ENCODE measurements at places on chromosomes 7 and 10.

DNA sequence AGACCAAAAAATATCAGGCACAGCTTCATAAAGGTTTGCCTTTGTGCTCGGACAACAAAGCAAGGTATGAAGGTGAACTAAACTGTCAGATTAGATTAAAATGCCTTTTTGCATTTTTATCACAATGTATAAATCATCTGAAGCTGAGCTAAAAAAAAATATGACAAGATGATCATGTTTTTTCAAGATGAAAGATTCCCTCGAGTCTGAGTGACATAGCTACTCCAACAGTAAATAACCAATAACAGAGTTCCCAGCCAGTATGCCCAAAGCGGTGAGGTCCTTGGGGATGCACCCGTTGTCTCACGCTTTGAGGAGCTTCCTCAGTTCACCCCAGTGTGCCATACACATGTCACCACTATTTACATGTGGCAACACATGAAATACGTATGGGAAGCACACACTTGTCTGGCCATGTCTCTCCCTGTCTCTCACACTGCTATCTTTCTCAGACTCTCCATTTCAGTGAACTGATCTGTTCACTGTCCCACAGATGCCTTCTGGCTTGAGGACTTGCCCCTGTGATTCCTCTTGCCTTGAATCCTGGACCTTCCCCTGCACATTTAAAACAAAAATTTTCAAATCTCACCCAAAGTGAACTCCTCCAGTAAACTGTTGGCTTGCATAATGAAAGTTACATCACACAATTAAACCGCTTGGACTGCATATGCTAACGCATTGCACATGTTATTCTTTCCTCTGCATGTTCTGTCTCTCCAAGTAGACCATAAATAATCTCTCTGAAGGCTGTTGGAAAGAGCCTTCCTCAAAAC lies 2.6 kb upstream of the PIK3CG start:
- peak; percentile 33 for DNase-seq

DNA sequence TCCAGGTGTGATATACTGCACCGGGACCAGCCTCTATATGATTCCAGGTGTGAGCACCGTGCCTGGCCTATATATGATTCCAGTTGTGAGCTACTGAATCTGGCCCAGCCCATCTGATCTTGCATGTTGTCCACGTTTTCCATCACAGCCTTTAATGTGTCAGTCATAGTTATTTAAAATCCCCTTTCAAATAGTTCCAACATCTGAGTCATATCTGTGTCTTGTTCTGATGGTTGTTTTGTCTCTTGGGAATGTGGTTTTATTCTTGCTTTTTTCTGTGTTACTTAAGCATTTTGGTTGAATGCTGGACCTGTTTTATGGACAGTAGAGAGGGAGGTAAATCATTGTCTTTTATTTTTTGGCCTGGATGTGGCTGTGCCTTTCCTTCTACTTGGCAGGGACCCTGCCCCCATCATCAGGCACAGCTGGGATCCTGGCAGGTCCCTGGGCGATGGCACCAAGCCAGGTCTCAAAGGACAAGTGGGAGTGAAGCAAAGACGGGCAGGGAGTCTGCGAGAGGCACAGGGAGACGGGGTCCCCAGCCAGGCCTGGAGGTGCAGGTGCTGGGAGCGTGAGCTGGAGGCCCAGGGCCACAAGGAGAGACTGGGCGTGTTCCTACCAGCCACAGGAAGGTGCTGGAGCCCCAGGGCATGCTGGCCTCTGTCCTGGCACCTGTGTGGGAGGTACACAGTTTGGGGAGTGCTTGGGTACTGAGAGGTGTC lies 94.7 kb downstream of the DYNC2I1 start:
- DNase-seq: no peak

DNA sequence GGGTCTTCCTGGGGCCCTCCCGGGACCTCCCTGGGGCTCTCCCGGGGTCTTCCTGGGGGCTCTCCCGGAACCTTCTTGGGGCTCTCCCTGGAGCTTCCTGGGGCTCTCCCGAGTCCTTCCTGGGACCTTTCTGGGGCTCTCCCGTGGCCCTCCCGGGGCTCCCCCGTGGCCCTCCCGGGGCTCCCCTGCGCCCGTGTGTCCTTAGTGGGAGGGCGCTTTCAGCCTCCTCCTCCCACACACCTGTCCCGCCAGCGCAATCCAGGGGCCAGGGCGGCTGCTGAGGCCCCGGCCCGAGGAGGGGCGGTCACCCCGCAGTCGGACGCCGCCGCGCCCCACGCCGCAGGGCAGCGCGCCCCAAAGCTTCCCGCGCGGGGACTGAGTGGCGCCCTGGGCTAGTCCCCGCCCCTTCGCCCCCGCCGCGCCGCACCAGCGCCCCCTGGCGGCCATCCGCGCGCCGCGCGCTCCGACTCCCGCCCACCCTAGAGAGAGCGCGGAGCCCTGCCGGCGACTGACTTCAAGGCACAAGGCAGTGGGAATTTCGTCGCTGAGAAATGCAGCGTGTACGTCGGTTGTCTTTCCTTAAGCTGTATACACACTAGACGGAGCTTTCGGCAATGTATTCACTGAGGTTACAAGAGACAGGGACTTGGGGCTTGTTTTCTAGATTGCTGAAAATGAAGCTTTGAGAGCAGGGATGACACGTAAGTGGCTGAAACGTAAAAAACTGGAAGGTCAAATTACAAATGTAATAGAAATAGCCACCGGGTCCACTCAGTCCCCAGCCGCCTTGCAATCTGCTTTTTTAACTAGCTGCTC lies 47.1 kb downstream of the INSIG1 start:
- DNase-seq: peak; percentile 2

DNA sequence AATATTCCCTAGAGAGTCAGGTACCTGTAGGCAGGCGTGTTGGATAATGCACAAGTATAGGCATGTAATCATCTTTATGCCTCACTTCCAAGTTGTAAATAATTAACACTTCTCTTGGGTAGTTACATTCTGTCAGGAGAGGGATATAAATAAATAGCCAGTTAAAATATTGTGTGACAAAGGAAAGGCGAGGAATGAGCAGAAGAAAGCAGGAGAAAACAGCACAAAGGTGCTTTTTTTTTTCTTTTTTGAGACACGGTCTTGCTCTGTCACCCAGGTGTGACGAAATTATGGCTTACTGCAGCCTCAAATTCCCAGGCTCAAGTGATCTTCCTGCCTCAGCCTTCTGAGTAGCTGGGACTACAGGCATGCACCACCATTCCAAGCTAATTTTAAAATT lies 99.2 kb upstream of the LYZL2 start:
- no peak for DNase-seq

GRCh38 chr10:121084675-121085070 lies 233.5 kb downstream of the WDR11 start:
- DNase-seq: no peak

GRCh38 chr10:28719789-28720436 lies 42.6 kb downstream of the BAMBI start:
- DNase-seq: no peak

DNA sequence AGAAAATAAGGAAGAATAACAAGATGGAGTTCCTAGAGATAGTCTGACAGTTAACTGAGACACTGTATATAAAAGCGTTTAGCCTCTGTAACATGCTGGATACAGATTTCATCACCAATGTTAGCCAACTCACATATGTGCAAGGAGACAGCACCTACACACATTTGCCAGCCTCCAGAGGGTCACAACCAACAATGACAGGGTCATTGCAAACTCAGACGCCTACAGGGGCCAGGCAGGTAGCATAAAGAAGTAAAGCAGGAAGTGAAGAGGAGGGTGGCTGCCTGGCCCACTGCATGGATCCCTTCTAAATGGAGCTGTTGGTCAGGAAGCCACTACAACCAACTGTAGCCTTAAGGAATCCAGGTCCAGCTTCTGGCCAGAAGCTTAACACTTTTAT lies 50.4 kb downstream of the NRAP start:
- no peak for DNase-seq

GRCh38 chr7:108252177-108252576 lies 122.0 kb upstream of the LAMB4 start:
- DNase-seq: no peak

GRCh38 chr7:94206295-94206694 lies 188.4 kb upstream of the COL1A2 start:
- no peak for DNase-seq

DNA sequence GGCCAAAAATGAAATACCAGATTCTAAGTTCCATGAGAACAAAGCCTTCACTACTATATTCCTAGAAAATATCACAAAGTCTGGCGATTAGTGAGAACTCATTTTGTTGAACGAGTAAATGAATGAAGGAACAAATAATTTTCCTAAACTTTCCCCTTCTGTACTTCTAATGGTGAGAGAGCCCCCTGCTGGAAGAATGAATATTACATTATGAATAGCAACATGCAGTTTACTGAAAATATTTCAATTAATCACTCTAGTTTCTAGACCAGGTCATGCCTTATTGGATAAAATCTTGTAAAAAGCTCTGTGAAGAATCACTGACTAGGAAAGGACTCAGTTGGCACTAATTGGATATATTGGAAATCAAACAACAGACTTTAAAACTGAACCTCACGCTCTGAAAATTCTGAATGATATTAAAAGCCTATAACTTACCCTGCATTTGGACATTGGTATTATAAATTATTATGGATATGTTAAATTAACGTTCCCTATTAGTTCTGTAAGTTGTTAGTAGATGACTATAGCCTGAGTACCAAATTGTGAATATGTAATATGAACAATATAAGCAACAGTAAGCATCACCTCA lies 32.4 kb upstream of the MTPN start:
- no peak for DNase-seq

GRCh38 chr10:80513106-80513505 lies 24.6 kb upstream of the SH2D4B start:
- DNase-seq: no peak

DNA sequence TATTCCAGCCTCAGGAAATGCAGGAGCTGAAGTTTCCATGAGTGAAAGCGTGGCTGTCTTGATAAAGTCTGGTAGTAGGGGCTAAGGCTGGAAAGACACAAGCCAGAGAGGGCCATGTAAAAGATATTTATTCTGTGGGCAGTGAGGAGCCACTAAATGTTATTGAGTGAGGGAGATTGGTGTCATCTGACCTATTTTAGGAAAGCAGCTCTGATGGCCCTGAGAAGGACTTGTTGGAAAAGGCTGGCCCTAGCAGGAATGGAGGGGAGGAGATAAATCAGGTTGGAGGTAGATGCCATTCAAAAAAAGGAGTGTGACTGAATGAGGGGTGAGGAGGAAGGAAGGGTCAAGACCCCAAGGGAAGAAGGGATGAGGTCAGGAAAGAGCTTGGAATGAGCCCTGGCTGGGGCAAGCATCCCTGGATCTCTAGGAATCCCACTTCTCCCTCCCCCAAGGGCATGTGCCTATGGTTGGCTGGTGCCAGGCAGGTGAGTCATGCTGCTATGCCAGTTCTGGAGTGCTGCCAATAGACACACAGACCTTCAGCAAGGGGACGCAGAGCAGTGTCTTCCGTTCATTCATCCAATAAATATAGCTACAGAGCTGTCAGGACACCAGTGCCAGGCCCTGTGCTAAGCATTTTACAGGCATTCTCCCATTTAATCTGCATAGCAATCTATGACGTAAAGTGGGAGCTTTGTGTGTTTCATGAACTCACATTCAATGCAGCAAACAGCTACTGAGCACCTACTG lies 2.0 kb downstream of the ANKRD2 start:
- DNase-seq: peak; percentile 37

DNA sequence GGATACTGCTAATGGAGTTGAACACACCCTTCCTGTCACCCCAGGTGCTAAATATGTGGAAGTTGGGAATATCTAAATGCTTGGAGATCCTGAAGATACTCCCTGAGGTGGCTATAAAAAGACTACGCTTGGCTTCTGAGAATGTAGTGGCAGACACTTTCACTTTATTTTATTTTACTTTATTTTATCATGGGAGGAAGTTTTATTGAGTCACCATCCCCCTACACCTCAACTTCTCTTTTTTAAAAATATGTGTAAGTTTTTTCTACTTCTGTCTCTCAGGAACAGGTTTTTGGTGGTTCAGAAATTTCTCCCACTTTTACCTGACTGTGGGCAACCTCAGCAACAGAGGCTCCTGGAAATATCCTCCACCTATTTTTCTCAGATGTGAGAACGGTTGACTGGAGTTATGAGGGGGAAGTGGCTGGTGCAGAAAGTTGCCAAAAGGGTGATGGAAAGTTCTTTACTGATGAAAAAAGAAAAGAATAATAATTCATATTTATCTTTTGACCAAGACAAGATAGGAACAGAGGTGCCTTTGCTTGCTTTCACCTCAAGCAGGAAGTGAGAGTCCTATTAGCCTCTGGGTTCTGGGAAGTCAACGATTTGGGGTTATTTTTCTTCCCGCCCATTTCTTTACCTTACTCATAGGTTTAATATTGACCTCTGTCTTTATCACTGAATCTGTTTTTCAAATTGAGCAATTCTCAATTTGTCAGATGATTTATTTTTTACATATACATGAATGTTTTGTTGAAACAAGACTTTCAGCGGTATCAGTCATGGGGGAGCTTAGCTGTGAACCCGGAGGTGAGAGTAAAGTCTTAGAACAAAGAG lies 103.6 kb downstream of the AHR start:
- DNase-seq: no peak

- DNase-seq: no peak
Observed at GRCh38 chr10:1449021-1449420, 288.3 kb downstream of the ADARB2 start.

DNA sequence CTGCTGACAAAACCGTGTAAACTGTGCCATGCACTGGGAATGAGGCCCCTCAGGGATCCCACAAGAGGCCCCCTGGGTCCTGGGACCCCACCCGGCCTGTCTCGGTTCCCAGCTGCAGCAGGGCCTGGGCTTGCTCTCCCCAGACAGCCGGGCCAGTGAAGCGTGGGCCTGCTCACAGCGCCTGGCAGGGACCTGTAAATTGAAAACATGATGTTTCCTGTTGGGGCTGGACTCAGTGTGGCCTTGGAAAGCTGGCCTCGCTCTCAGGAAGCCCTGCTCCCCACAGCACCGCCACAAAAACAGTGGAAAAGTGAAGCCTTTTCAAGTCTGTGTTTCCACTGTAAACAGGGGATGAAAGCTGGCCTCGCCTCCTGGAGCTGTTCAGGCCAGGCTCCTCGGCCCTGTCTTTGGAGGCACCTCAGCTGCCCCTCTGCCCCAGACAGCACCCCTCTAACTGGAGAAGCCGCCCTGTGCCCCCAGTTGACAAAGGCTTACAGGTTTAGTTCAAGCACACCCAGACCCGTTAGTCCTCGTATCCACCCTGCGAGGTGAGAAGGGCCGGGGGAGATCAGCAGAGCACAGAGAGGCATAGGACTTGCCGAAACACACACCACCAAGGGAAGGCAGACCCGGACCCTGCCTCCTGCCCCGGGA lies 108.3 kb downstream of the ZMIZ1 start:
- DNase-seq: no peak

- no peak for DNase-seq
Observed at GRCh38 chr7:121187222-121187621, 141.6 kb upstream of the WNT16 start.

DNA sequence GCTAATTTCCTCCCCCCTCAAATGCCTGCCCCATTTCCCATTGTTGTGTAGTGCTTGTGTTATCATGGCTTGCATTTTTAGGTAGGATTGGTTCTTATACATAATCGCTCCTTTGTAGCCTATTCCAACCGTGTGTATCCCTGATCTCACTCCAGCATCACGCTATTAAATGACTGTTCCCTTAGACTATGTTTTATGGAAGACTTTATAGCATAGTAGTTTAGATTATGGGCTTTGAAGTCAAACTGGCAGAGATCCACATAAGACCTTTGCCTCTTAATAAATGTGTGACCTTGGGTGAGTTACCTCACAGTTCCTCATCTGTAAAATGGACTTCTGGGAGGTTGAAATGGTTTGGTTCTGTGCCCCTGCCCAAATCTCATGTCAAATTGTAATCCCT lies 5.4 kb upstream of the RABGEF1 start:
- no peak for DNase-seq

- DNase-seq: no peak
Observed at GRCh38 chr10:21406595-21407193, 118.8 kb downstream of the SKIDA1 start.

GRCh38 chr10:132138596-132138995 lies 48.2 kb upstream of the DPYSL4 start:
- DNase-seq: no peak
